ENCODE measurements at places on chromosomes 12 and 14.

DNA sequence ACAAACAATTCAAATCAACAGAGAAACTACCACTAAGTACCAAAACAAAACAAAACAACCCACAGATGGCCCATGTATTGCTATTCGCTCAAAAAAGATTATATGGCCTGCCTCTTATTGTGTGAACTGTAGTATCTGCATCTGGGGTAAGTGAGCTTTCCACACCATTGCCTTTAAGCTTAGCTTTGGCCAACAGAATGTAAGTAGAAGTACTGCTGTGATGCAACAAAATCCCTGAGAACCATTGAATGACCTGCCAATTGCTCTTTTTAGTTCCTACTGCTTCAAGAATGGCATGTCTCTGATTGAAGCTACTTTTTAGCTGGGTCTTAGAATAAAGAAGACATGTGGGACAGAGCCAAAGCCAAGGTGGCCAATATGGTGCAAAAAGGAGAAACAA is 32.5 kb downstream of the PPFIA2 start:
- no peak for DNase-seq

DNA sequence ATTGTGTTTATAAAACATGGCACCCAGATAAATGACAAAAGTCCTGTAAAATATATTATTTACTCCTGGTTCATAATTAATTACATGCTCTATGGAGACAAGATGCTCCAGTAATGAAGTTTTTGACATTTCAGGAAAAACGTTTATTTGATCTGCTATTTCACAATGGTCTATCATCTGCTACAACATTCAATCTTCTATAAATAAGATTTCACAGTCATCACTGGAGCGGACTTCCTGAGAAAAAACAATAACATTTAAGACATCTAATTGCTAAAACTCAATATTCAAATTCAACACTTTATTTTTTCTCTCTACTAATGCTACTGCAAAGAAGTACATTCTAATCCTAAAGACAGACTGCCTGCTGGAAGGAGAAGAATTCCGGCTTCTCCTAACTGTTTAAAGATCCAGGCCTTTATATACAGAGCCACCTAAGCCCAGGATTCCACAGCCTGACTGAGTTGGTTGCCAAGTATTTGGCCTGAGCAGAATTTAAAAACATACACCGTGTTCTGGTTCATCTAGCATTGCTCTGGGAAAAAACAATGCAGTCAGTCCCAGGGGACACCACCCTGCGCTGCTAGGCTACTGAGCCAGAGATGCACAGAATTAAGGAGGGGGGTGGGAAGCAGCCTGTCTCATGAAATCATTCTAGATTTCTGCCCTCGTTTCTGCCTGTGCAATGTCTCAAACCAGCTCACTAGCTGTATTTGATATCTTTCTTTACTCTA is 58.0 kb downstream of the TMTC1 start:
- DNase-seq: no peak

- no peak for DNase-seq
These were observed 88.1 kb upstream of the CCDC175 start for GRCh38 chr14:59664741-59665140.

DNA sequence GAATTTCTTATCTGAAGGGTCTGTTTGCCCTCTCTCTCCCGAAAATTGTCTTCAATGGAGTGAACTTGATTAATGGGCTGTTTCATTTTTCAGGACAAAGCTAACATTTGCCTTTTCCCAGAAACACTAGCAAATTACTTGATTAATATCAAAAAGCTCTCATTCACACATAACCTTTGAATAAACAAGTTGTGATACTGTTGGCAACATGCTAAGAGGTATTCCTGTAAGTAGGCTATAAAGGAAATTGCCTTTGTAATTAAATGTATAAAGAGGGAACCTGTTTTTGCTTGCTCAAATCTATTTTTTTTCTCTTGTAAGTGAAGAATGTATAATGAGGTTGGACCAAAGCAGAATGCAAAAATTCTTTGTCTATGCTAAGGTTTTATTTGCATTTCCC is 457.2 kb downstream of the TMTC2 start:
- no peak for DNase-seq

Measured in GM19239 (cell line).